ENCODE measurements at places on chromosomes 3 and 15.

DNA sequence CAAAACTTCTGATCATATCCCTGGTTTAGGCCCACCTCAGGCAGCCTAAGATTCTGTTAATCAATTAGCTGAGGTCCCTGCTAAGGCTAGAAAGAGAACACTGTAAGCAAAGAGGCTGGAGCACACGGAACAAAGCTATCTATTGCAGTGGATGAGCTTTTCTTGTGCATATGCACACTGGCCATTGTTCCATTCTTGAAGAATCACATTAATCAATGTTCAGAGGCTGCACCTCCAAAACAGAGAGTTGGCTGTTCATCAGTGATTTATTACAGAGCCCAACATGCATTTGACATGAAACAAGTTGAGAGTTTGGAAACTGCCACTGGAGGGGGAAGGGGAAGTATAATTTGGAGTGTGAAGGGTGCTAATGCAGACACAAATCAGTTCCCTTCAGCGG is 873.0 kb downstream of the ROBO1 start:
- DNase-seq, result no peak

DNA sequence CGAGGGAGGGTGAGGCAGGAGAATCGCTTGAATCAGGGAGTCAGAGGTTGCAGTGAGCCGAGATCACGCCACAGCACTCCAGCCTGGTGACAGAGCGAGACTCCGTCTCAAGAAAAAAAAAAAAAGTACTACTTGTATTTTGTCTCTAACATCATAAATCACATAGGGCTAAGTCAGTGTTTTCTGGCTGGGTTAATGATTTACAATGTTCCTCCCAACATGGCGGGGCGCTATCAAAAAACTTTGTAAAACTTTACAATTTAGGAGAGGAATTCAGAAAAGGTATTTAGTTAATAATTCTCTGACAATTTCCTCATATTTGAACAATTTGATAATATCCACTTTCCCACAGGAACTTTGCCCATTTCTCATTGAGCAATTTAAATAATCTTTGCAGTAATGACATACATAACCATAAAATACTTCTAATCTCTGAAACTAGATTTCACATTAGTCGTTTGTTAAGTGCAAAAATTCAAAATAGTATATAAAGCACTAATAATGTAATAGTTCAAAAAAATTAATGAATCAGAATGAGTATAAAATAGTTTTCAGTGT is 26.6 kb upstream of the B3GNT5 start:
- DNase-seq, result no peak

GRCh38 chr3:80190051-80190450 is 422.3 kb upstream of the ROBO1 start:
- DNase-seq, result no peak

GRCh38 chr3:185961675-185962232 is 23.9 kb upstream of the TRA2B start:
- DNase-seq, result no peak

GRCh38 chr3:150495149-150495548 is 51.1 kb downstream of the SERP1 start:
- no peak for DNase-seq

Measured in stimulated activated CD4-positive, alpha-beta T cell treated with anti-CD3 and anti-CD28 coated beads, Interleukin-4, amount 100 ng/mL, for 4 hours (primary cell).